A549 treated with AZD2906 at 1 μM for 4 hours (cell line): ENCODE measurements at places on chromosomes 5 and 9. TPM values are rescaled to one million over a fixed set of nuclear protein-coding genes. Genes with fewer than 3 reads are reported as not detected.

Gene NADK2
- 9.0 to 13.1 TPM (median 11.4 TPM) in 5 replicates for total RNA-seq

Gene CSF1R
- total RNA-seq: 0.15 to 0.31 TPM (median 0.20 TPM) in 5 replicates

Gene GHR
- total RNA-seq: 0.02 to 0.05 TPM (median 0.02 TPM) in 5 replicates

Gene ZNF354C
- total RNA-seq: 0.45 to 0.81 TPM (median 0.78 TPM) in 5 replicates

Gene PRUNE2
- total RNA-seq: 0.03 to 0.07 TPM (median 0.05 TPM) in 4 of 5 replicates, not detected in the other

Gene MEIKIN
- not detected in 5 replicates for total RNA-seq

Gene FOXD4L3
- 0.05 to 0.21 TPM (median 0.10 TPM) in 4 of 5 replicates, not detected in the other for total RNA-seq

Gene C9orf50
- total RNA-seq: 0.08 to 0.16 TPM in 2 of 5 replicates, not detected in the others

Gene UAP1L1
- total RNA-seq: 8.9 to 14.8 TPM (median 10.9 TPM) in 5 replicates

Gene OR1Q1
- 0.07 TPM in 1 of 5 replicates, not detected in the others for total RNA-seq

Gene ARHGEF39
- 11.1 to 18.8 TPM (median 16.6 TPM) in 5 replicates for total RNA-seq

Gene IL5
- total RNA-seq: not detected in 5 replicates

Gene PROB1
- 0.16 to 0.24 TPM (median 0.19 TPM) in 5 replicates for total RNA-seq

Gene FOXD4L4
- total RNA-seq: 0.06 to 0.13 TPM (median 0.06 TPM) in 4 of 5 replicates, not detected in the other

Gene SEC16A
- 53.0 to 62.2 TPM (median 56.8 TPM) in 5 replicates for total RNA-seq

Gene MOB3B
- 9.7 to 14.1 TPM (median 11.0 TPM) in 5 replicates for total RNA-seq

Gene BHMT2
- not detected in 5 replicates for total RNA-seq

Gene ANKRD31
- total RNA-seq: 0.03 to 0.07 TPM (median 0.06 TPM) in 5 replicates

Gene PRR7
- total RNA-seq: 13.8 to 35.0 TPM (median 34.5 TPM) in 5 replicates

Gene LHX2
- 3.8 to 4.4 TPM (median 4.1 TPM) in 5 replicates for total RNA-seq

Gene TIMD4
- 0.85 to 1.5 TPM (median 1.1 TPM) in 5 replicates for total RNA-seq
